ENCODE measurements at places on chromosomes 1 and 21.

DNA sequence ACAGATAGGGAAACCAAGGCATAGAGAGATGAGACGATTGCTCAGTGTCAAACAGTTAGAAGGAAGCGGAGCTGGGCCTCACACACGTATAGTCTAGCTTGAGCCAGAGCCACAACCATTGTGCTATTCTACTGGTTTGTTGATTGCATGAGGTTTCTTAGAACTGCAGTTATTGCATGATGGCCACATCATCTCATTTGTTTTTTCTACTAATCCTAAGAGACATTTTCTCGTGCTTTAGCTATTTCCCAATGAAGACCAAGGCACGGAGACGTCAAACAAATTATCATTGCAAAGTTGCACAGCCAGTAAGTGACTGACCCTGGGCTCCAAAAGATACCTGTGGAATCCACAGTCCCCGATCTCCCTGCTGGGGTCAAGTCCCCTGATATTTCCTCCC, 25.1 kb upstream of the ZNF362 start:
- DNase-seq = no peak

DNA sequence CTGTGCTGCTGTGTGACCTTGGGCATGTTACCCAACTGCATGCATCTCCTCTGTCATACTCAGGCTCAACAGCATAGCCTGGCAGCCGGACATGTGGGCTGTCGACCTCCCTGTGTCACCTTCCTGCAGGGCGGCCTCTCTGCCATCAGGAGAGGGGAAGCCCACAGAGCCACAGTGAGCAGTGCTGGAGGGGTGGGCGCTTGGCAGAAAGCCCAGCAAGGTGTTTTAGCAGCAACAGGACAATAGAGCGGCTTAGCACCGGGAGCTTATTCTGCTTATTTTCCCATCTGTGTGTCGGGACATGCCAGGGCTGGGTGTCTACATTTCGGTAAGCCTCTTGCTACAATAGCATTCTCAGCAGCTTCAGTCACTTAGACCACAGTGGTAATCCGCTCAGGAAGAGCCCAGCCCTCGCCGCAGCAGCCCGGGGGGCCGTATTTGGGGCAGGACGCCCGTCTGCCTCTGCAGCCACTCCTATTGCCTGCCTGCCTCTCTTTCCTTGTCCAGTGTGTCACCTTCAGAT, 22.8 kb upstream of the CDK18 start:
- no peak for DNase-seq

GRCh38 chr1:183227422-183228346, 41.6 kb downstream of the LAMC2 start:
- DNase-seq = peak; percentile 23

- no peak for DNase-seq
Observed at GRCh38 chr1:89598450-89599331, 34.2 kb upstream of the LRRC8C start.

DNA sequence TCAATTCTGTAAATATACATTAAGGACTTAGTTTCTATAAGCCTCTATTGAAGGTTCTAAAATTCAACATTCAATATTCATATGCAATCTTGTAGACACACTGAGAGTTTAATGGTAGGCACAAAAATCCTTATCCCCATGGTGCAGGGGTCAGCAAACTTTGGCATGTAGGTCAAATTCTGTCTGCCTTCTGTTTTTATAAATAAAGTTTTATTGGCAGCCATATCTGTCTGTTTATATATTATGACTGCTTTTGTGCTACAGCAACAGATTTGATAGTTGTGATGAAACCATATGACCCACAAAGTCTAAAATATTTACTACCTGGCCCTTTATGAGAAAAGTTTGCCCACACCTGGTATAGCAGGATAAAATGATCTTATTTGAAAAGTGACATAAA, 91.2 kb upstream of the PPIH start:
- DNase-seq = no peak

DNA sequence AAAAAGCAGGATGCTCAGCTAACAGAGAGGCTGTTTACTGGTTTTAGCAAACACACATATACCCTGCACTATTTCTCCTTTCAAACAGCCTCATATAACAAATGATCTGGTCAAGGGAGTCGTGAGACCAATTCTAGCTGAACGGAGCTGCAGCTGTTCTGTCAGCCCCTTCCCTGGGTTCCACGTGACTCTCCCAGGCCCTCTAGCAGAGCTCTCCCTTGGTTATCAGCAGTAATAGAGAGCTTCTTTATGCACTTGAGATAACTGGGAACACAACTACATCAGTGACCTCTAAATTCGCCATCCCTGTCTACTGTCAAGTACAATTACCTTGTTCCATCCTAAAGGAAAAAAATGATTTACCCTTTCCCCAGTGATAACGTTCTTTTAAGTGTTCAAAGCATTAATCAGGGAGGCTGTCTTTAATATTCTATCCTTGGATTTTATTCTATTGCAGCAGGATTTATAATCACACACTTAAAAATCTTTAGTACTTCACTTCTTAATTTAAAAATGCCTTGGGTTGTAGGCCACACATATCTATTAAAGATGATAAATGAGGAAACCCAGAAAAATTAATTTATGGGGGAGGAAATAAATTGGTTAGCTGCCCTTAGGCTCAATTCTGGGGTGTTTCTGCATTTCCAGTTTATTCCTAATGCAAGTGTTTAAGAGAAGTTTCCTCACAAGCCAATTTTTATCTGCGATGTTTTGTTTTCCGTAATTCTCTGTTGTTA, 28.2 kb downstream of the PTGER3 start:
- no peak for DNase-seq

DNA sequence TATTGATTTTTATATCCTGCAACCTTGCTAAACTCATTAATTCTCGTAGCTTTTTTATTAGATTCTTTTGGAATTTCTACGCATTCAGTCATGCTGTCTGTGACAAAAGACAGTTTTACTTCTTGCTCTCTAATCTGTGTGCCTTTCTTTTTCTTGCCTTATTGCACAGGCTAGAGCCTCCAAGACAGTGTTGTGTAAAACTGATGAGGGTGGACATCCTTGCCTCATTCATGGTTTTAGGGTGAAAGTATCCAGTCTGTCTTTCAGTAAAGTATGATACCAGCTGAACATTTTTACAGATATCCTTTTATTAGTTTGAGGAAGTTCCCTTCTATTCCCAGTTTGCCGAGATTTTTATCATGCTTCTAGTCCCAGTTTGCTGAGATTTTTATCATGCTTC, 133.8 kb downstream of the HS2ST1 start:
- no peak for DNase-seq

DNA sequence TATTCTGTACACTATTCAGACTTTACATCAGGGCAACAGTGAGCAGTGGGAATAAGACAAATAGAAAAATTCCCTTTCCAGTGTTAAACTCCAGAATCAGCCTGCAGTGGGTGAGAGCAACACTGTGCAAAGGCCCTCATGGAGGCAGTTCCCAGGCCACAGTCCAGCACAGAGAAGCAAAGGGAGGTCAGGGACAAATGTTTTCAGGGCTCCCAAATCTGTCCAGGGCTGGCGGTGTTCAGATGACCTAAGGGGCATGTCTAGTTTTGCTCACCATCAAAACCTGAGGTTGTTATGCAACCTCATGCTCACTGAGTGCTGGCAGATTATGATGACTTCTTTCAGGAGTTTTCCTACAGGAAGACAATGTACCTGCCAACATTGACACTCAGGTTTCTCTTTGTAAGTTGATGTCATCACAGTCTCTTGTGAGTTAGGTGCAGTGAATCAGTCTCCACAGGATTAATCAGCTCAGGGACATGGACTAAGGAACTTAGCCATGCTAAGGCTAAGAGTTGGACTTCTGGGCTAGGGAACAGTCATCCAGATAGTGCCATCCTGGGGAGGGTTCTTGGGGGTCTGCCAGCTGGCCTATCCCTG, 3.6 kb upstream of the LCE5A start:
- DNase-seq = no peak

DNA sequence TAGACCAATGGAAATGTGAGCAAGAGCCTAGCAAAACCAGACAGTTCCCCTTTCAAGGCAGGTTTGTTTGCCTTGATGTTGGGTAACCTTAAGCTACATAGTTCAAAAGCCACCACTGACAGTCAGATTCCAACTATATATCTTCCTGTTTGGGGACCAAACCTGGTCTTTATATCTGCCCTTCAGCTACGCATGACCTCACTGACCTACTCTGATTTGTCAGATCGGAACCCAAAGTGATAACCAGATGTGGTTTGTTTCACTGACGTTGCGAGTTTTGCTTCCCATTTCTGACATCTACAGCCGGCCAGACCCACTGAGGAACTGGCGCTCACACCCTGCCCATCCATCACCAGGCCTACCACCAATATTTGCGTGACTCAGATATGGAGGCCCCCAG, 361.1 kb upstream of the CHRM3 start:
- no peak for DNase-seq

- DNase-seq = no peak
Observed at GRCh38 chr1:2517966-2518365, 8.4 kb downstream of the PANK4 start.

- DNase-seq = no peak
Observed at GRCh38 chr1:225877580-225877979, 4.6 kb downstream of the TMEM63A start.

DNA sequence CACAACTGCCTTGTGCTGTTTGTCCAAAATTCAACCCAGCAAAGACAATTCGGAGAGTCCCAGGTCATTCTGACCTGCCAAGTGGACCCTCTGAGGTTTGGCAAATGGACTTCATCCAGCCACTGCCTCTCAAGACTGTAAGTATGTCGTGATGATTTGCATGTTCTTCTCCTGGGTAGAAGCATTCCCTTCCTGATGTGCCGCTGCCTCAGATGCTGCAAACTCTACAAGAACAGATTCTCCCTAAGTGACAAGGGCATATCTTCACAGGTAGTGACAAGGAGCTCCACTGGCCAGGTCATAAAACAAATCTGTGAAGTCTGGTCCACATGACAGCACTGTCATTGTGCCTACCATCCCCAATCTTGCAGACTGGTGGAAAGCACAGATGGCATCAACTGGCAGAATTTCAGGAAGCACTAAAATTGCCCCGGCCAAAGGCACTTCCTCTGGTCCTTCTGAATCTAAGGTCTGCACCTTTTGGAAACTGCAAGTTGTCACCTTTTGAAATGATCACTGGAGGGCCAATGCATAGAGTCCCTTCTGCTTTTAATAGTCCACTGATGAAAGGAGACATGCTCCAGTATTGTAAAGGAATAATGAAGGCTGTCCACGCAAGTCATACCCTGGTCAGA, 27.4 kb downstream of the POFUT2 start:
- no peak for DNase-seq

DNA sequence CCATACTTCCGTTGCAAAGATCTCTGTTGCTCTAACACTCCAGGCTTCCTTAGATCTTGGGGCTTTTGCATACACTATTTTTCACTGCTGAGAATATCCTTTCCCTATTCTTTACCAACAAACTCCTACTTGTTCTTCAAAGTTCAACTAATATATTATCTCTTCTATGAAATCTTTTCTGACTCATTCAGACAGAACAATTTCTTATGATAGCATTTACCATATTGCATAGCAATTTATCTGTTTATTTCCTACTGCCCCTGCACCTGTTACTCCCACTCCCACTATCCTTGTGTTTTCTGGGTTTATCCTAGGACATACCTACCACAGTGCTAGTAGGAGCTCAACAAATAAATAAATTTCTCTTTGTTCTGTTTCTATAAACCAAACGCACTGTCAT, 11.0 kb downstream of the GADD45A start:
- no peak for DNase-seq

- no peak for DNase-seq
Observed at GRCh38 chr1:204592246-204592948, 76.2 kb downstream of the MDM4 start.

DNA sequence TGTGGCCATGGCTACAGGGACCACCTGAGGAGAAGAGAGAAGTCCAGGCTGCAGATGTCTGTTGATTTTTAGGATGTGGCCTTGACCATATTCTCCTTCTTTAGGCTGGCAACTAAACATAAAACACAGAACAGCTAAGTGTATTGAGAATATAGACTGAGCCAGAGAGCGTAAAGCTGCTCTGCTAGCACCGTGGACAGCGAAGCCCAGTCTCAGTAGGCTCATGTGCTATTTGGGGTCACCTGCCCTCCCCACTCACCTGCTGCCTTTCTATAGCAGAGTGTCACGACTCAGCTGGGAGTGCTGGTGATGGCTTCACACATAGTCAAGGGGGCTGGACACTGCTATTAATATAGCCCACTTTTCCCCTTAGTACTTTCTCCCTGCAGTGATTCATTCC, 278.5 kb downstream of the KCNH1 start:
- no peak for DNase-seq

GRCh38 chr1:243505986-243506689, 250.3 kb downstream of the SDCCAG8 start:
- DNase-seq = no peak

GRCh38 chr1:157157501-157158190, 19.5 kb upstream of the ETV3 start:
- DNase-seq = no peak

GRCh38 chr1:6783936-6784559, 1.2 kb upstream of the CAMTA1 start:
- no peak for DNase-seq

DNA sequence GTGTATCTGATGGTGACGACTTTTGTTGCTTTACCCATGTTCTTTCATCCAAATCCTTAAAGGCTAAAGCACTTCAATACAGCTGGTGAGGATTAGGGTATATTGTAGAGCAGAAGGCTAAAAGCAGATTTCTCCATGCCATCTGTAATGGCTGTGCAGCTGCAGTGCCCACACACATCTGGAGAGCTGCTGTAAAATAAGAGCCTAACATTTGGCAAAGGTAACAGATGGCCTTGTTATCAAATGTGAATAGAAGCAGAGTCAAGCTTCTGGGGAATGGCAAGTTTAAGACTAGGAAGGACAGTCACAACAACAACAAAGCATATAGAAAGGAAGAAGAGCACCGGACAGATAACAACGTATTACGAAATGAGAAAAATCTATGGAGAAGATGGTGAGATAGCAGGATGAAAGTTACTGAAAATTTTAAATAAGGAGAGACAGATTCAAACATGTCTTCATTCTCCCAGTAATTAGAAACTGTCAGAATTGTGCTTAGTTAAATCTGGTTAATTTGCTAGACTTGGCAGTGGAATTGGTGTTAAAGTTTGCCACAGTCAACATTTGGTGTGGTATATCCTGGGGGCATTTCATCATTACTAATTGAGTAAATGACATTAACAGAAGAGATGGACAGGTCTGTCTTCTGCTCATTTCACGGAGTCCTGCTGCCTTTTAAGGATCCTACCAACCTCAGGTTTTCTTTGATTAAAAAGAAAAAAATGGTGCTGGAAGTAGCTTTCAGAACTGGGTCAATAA, 1093.2 kb downstream of the ADGRL2 start:
- no peak for DNase-seq

DNA sequence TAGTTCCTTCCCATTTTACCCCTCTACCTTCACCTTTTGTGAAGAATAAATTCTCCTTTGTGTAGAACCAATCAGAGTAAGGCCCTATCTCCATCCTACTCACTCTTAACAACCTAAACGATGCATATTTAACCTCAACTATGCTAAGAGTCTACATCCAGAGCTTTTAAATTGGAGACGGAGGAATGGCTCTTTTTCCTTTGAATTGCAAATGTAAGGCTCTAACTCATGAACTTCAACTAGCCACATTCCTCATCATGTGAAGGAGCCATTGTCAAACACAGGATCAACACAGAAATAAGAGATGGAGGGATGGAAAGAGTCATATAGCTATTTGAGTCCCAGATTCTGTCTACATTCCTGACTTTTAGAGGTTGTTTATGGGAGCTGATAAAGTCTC, 18.2 kb downstream of the DEPDC1 start:
- no peak for DNase-seq

Data from activated naive CD4-positive, alpha-beta T cell treated with anti-CD3 and anti-CD28 coated beads, Interleukin-2, amount 50 U/mL, for 16 hours (primary cell).